ENCODE measurements at places on chromosomes 6 and 20.
A peak's percentile ranks its signal among the peaks of the same experiment; 100 is the strongest.

GRCh38 chr6:44915111-44915510, 413.0 kb upstream of the RUNX2 start:
- DNase-seq: peak; percentile 30

GRCh38 chr6:113184291-113184690, 672.9 kb upstream of the MARCKS start:
- peak; percentile 85 for DNase-seq

DNA sequence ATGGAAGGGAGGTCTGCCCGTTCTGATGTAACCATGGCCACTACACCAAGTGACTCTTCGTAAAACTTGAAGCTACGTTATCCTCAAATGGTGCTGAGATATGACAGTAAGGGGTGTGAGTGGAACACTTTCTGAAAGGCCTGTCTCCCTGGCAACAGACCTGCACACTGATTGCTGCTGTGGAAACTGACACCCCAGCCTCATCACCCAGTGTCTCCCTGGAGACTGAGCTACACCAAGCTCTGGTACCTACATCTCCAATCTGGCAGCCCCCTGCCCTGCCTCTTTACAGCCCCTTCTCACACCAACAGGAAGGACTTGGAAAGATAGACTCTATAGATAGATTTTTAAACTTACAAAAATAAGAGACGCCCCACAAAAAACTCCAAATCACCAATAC, 13.2 kb downstream of the PI16 start:
- DNase-seq: no peak

- no peak for DNase-seq
These were observed 66.3 kb downstream of the NT5E start for GRCh38 chr6:85516168-85516567.

DNA sequence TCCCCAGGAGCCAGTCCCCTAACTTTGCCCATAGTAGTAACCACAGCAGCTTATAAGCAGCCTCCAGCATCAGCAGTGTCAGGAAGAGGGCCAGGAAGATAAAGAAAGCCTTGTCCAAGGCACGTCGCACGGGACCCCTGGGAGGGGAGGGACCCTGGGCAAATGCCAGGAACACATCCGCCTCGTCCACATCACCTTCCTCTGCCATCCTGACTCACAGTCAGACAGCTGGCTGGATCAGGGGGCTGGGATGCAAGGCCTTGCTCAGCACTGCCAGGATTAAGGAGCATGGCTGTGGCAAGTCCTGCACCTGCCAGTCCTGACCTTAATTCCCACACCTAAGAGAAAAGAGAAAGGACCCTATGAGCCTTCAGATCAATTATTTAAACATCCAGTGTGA, 11.5 kb upstream of the ZBTB22 start:
- no peak for DNase-seq

DNA sequence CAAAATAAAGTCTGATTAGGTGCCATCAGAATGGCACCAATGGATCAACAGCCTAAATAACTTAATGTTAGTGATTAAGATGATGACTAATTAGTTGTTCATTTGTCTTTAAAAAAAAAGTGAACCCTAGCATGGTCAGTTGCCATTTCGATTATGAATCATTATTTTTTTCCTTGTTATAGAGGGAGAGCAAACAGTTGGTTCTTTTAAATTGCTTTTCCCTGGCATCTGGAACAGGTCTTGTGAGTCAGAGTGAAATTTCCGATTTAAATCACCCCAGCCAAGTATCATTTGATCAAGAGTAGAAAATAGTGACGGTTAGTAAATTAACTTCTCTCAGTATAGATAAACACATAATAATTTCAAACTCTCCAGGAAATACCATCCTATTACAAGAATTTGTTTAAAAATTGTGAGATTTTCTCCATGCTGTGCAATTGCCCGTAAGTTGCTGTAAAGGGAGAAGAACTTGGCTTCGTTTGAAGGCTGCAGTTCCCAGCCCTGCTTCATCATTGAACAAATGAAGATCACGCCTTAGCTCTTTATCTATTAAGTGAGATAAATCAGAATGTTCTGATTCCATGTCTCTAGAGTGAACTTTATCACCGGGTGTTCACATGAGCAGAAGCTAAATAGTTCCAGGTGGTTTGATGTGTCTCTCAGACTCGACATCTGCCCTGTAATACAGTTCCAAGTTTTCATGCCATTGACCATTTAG, 741.3 kb downstream of the DOK5 start:
- no peak for DNase-seq

DNA sequence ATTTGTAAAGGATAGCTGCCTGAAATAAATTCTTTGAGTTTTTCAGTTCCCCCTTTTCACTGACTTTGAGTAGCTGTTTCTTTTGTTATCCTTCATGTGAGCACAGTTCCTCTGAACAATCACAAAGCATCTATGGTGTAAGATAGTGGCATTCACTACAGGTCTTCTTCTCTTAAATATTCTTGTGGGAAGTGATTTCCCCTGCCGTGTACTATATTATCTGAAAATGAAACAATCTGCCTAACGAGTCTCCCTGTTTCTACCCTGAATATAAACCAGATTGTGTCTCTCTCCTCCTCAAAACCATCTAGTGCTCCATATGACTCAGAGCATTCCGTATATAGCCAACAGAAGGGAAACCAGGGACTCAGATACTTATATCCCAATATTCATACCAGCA, 380.1 kb upstream of the SOX4 start:
- DNase-seq: peak; percentile 15

- DNase-seq: no peak
These were observed 24.4 kb downstream of the RRAGD start for GRCh38 chr6:89387516-89388201.

GRCh38 chr6:12318749-12319148, 28.6 kb downstream of the EDN1 start:
- no peak for DNase-seq

DNA sequence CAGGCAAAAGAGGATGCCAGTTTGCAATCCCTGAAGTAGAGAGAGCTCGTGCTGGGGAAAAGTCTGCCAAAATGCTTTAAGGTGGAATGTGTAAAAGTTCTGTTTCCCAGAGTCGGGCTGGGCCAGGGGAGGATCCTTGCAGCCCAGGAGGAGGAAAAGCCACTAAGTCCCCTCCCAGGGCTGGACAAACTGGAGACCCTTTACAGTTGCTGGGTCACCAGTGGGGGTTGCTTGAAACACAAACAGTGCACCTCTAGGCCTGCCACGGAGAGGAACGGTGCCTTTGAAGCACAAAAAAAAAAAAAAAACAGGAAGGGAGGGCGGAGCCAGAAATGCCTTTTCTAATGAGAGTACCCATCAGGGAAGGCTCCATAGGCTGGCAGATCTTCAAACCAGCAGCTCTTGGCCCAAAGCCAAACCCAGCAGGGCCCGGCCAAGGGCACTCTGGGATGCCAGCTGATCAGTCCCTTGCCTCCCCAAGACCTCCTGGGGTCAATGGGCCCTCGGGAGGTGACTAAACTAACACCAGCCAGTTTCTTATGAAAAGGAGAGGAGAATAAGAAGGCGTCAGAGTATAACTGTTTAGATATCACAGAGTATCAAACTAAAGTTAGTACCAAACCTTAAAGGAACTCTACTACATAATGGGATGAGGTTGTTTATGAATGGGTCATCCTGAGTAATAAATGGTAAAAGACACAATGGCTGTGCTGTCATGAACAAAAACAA, 23.7 kb downstream of the HLA-A start:
- DNase-seq: no peak

DNA sequence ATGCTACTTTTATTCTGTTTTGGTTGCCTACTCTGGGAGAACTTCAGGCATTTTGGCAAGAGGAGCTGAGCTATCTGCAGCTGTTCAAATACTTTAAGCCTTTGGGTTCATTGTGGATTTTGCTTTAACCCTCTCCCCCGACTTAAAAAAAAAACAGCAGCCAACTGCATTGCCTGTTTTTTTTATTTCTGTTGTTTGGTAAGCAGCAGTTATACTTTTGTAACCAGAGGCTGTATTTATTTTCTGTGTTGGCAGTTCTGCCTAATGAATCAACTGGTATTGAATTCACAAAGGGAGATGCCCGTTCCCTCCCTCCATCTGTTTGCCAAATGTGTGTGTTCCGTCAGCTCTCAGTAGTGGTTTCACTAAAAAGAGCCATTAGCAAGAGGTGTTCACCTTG, 484.0 kb downstream of the UTRN start:
- no peak for DNase-seq

DNA sequence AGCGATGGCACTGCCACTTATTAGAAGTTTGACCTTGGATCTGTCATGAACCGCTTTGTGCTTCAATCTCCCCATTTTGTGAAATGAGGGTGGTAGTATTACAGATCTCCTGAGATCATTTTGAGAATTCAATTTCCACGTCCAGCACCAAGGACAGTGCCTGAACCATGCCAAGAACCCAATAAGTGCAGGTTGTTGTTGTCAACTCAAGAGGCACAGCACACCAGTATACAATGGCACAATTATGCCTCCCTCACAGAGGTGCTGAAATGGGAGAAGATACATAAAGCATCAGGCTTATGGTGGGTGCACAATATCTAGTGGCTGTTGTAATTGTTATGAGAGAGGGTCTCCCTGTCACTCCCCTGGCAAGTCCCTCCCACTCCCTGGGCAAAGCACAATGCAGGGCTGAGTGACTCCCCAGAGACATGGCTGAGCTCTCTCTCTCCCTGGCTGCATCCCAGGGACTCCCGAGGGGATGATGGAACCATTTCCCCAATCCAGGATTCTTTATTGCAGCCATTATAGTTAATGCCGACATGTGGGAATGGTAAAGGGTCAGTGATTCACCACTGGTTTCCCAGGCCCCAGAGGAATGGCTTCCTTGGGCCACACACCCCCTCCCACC, 78.7 kb downstream of the CDH22 start:
- no peak for DNase-seq

DNA sequence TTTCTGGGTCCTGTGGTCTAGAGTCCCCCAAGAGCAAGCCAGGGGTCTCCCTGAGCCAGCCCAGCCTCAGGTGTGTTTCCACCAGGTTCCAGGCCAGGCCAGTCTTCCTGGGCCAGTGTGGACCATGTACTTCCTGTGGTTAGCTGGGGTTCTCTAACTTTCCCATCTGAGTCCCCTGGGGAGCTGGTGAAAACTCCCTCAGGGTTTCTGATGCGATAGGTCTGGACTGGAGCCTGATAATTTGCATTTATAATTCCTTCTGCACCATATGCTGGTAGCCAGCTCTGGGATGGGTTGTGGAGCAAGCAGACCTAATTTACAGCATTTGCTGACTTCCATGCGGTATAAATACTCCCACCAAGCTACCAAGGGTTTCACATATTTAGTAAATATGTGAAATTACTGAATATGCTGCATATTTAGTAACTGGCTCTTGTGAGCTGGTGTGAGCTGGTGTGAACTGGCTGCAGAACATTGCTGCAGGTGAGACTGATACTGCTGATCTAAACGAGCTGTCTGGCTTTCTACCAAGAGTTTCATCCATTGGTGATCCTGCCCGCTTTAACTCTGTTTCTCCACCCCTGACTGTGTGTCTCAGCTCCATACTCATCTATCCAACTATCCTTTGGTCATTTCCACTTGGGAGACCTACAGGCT, 62.6 kb downstream of the RIN2 start:
- DNase-seq: no peak

DNA sequence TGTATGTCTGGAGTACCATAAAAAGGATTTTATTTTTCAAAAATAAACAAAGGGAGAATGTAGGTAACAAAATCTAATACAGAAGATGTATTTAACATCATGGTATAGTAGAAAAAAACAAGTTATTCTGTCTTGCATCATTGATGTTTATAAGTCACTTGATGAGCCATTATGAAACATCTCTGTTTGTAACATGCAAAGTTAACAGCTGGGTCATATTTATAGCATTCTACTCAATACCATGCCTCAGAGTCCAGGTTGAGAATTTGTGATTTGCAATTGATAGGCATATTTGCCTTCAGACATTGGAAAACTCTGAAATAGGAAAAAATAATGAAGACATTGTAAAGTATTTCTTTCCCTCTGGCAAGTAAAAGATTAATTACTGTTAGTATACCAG, 52.3 kb upstream of the IL20RA start:
- DNase-seq: no peak

DNA sequence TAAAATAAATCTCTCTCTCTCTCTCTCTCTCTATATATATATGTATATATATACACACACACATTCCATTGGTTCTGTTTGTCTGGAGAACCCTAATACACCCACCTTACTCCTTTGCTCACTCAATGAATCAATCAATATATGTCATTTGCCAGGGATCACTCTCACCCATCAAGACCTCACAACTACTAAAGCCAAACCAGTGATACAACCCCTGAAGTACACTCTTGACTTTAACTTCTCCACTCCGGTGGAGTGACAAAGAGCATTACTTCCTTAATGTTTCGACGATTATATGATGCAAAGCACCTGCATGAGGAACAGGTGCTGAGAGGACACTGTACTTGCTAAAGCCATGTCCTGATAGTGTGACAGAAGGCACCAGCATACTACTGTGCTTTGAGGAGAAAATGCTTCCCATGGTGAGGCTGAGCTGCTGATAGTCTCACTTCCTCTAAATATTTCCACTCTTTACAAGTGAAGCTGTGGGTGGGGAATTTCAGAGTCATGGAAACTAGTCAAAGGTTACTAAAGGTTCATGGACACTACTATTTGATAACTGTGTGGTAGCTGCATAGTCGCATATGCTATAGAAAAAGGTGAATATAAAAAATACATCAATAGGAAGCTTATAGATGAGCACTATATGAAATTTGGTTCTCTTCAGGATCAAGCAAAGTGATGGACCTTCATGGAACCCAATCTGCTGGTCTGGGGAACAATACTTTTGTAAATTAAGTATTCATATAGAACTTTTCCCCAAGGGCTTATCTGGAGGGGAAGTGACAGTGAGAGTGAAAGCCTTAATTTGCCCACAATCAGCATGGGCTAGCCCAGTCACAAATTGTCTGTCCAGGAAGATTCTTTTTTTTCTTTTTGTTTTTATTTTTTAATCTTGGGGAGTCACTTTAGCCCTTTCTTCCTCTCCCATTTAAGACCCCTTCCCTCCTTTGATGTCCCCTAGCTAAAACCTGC, 141.9 kb upstream of the NEDD9 start:
- no peak for DNase-seq

DNA sequence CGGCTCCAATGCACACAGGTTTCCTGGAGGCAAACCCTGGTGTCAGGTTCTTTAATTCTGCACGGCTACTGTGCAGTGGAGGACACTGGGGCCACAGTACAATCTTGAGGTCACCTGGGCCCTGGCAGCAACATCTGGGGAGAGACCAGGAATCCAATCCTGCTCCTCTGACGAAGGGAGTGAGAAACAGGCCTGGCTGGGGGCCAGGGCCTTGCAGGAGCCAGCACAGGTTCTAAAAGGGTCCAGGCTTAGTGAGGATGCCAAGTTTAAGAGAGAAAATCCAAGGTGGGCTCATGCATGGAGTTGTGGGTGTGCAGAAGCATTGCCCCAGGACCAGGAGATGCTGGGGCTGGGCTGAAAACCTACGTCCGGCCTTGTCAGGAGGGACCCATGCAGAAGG, 12.6 kb upstream of the THBS2 start:
- no peak for DNase-seq

DNA sequence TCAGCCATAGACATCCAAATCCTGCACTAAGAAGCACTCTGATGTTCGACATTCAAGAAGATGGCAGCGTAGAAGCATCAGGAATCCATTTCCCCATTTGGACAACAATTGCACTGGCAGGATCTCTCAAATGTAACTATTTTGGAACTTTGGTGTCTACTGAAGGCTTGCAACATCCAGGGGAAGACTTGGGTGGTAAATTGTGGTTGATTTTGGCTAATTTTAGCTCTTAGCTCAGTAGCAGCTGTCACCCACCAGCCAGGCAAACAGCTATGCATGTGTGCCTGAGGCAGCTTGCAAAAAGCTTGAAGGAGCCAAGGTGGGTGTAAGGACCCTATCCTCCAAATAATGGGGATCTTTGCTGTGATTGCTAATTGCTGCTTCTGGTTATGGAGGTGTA, 35.1 kb upstream of the PPP1R3G start:
- DNase-seq: no peak

- DNase-seq: no peak
These were observed 608.4 kb upstream of the AGPAT4 start for GRCh38 chr6:161882196-161882765.
